ENCODE measurements at places on chromosomes 5 and 9. TPM values are rescaled to one million over a fixed set of nuclear protein-coding genes. Genes with fewer than 3 reads are reported as not detected.
A peak's percentile ranks its signal among the peaks of the same experiment; 100 is the strongest.

DNA sequence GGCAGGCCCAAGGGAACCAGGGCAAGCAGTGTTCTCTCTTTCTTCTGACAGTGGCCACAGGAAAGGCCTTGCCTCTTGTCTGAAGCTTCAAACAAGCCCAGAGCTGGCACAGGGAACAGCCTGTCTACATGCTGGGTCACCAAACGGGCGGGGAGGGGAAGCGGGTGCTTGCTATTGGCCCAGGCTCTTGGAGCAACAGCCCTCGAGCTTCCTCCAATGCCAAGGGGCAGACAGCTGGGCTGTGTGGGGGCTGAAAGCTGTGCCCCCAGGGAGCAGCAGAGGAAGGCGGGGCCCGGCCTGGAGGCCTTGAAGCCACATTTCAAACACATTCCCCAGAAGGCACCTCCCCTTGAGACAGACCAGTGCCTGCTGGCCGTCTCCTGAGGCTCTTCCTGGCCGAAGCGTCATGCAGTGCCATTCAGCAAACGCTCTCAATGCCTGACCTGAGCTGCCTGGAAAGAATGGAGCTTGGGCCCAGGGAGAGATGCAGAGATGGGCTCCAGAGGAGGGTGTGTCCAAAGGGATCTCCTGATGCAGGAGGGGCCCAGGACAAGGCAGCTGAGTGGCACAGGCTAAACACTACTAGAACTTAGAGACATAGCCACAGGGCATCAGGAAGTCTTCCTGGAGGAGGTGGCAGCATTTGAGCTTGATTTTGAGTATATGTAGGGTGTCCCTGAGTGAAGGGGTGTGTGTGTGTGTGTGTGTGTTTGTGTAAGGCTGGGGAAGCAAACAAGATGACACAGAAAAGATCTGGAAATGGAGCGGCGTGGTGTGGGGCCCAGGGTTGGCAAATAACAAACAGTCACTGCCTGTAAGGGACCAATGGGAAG, 2.5 kb downstream of the FIBCD1 start:
- no peak for DNase-seq

DNA sequence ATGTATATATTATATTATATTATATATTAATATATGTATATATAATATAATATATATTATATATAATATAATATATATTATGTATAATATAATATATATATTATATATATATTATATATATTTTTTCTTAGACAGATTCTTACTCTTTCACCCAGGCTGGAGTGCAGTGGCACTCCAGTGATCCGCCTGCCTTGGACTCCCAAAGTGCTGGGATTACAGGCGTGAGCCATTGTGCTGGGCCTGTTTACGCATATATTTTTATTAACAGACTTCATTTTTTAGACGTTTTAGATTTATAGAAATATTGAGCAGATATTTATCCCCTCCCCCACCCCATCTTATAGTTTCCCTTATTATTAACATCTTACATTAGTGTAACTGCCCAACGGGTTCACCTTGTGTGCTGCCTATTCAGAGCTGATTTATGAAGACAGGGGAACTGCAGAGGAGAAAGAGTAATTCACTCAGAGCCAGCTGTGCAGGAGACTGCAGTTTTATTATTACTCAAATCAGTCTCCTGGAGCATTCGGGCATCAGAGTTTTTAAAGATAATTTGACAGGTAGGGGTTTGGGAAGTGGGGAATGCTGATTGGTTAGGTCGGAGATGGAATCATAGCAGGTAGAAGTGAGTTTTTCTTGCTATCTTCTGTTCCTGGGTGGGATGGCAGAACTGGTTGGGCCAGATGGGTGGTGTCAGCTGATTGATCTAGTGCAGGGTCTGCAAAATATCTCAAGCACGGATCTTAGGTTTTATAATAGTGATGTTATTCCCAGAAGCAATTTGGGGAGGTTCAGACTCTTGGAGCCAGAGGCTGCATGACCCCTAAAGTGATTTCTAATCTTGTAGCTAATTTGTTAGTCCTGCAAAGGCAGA, 93.4 kb downstream of the UNC13B start:
- no peak for DNase-seq

- no peak for DNase-seq
These were observed 4.8 kb downstream of the ASB6 start for GRCh38 chr9:129637102-129637501.

- DNase-seq, result peak; percentile 70
These were observed 10.8 kb upstream of the CCDC69 start for GRCh38 chr5:151234476-151235238.

DNA sequence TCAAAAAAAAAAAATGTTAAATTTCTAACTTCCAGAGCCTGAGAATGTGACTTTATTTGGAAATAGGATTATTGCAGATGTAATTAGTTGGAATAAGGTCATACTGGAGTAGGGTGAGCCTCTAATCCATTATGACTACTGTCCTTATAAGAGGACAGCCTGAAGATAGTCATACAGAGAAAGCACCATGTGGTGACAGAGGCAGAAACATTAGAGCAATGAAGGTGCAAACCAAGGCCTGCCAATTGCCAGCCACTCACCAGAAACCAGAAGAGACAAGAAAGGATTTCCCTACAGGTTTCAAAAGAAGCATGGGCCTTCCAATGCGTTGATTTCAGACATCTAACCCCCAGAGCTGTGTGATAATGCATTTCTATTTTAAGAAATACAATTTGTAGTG, 659.2 kb upstream of the CHD1 start:
- no peak for DNase-seq

DNA sequence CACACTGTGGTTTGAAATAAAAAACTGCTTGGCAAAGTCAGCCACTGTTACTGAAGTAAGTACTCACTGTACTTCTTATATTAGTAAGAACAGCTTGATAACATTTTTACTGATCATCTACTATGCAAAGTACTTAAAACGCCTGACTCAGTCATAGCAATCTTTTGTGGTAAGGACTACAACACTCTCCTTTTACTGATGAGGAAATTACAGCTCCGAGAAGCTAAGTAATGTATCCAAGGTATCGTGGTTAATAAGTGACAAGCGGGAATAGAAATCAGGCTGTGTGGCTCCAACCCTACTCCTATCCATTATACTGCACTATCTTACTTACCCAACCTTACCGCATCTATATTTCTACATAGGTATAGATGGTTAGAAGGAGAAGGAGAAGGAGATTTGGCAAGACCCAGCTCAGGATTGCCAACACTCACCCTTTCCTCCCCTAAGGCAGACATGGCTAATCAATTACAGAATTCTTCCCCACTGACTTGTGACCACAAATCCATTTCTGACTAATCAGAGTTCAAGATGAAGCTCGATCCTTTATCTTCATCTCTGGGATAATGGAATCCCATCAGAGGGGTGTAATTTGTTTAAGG, 281.4 kb downstream of the SPOCK1 start:
- no peak for DNase-seq

Gene THBS4
- 2.8 TPM for total RNA-seq

Gene PLPP7
- 3.9 TPM for total RNA-seq
